ENCODE measurements at places on chromosomes 1 and 21.

DNA sequence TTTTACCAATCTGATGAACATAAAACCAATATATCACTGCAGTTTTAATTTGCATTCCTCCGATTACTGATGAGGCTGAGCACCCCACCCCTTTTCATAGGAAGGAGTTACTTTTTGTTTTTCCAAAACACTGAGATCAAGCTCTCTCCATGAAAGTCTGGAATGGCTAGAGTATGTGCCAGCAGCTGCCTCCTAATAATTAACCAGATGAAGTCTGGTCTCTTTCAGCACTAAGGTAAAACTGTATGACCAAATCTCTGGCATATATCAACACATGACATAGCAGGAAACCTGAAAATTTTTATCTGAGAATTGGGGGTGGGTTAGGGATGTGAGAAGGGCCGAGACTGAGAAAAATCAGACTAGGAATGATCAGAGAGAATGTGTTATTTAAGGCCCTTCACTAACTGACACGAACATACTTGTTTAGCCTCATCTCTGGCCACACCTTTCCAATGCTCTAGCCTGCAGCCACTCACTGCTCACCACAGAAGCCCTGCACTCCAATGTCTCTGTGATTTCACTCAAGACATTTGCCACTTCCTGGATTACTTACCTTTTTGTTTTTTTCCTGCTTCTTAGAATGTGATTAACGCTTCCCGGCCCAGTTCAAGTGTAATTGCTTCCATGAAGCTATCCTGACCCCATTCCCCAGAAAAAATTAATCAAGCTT is 34.7 kb downstream of the WASF2 start:
- no peak for DNase-seq

DNA sequence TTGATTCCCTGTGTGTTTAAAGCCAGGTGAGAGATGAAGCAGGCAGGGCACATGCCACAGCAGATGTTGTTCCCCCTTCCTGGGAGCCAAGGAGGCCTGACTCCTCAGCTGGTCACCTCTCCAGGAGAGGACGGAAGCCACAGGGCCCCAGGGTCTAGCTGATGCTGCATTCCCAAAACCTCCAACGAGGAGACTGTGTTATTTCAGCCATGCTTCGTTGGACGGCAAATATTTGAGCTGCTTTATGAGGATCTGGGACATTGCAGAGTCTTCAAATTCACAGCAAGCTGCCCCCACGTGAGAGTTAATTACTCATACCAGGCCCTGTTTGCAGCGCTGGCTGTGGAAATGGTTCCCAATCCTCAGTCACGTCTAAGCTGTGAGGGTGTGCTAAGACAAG is 85.3 kb downstream of the CDC7 start:
- DNase-seq = peak; percentile 35

DNA sequence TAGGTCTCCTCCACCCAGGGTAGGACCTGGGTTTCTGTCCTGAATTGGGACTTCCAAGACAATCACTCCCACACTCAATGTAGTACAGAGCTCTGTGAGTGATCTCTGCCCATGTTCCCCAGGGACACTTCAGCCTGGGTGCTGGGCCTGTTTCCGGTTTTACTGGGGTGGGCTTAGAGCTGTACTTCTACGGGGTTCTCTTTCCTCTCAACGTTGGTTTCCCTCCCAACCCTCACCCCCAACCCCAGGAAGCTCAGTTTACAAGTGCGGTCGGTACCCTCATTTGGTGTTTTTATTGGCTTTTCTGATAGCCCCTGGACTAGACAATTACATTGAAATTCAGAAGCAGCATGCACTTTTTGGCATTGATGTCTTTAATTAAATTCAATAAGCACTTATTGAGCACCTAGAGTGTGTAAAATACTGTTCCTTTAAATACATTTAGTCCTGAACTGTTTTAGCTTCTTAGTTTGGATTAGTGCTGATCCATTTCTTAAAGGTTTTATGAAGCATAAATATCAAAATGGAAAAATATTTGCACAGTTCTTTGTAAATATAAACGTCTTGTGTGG is 542 bp upstream of the XPR1 start:
- DNase-seq = no peak

GRCh38 chr1:38614861-38615260 is 244.7 kb downstream of the RRAGC start:
- no peak for DNase-seq

DNA sequence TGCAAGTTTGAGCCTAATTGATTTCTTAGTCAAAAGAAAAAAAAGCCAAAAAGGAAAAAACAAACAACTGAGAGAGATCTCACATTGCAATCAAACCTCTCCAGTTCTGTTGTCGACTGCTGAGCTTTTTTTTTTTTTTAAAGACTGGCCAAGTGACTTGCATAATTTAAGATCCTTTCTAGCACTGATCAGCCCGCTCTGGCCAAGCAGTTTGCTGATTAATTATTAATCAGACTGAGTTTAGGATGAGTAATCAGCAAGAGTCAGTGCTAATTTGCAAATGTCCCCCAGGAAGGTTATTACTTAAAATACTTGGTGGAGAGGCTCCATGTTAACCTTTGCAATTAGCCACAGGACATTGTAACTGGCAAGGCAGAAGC is 39.3 kb downstream of the HMGB4 start:
- peak; percentile 55 for DNase-seq

- no peak for DNase-seq
Measured at GRCh38 chr21:41431788-41432548, 5.9 kb downstream of the MX1 start.
